Bone marrow (tissue), 2 donors: ENCODE measurements at places on chromosomes 11 and 22.

- no peak for DNase-seq
Measured at GRCh38 chr22:45344334-45344733, 34.6 kb downstream of the FAM118A start.

DNA sequence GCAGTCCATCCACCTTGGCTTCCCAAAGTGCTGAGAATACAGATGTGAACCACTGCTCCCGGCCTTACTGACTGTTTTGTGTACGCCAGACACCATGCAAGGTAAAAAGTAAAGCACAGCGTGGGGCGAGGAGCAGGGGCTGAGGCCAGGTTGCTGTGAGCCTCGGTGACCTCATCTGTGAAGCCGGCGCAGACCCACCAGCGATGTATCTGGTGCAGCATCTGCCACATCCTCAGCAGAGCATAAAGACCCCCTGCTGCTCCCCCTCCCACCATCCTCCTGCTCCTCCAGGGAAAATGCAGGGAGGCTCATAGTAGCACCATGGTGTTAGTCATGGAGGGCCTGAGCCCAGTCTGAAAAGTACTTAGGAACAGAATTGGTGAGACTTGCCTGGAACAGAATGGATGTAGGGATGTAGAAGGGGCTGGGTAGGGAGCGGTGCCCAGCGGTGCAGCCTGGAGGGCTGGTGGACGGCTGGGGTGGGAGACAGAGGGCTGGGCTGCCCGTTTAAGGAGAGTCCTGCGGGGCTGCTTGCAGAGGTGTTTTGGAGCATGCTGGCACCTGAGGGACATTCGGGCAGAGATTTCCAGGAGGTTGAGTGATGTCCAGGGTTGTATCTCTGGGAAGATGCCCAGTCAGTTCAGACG lies 462.4 kb downstream of the BRD1 start:
- no peak for DNase-seq

DNA sequence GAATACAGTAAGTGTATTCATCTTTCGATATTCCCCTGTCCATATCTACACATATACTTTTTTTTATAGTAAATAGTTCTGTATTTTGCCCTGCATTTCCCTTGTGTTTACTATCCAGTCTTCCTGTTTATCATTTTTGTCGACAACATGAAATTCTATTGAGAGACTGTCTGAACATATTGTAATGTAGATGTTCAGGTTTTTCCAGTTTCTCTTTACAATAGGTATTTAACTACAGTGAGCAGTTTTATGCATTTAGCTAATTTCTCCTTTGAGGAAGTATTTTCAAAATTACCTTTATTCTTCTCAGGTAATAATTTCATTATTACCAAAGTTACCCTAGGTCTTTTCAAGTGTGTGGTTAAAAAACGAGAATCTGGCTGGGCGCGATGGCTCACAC lies 16.7 kb downstream of the PIK3IP1 start:
- DNase-seq = no peak

DNA sequence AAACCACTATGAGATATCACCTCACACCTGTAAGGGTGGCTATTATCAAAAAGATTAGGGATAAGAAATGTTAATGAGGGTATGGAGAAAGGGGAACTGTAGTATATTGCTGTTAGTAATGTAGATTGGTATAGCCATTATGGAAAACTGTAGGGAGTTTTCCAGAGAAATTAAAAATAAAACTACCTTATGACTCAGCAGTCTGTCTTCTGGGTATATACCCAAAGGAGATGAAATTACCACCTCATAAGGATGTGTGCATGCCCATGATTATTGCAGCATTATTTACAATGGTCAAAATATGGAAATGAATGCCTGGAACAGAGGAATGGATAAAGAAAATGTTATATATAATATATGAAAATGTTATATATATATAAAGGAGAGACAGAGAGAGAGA lies 303.8 kb downstream of the METTL15 start:
- DNase-seq = no peak

- no peak for DNase-seq
Measured at GRCh38 chr11:107646783-107647182, 55.8 kb downstream of the ELMOD1 start.

DNA sequence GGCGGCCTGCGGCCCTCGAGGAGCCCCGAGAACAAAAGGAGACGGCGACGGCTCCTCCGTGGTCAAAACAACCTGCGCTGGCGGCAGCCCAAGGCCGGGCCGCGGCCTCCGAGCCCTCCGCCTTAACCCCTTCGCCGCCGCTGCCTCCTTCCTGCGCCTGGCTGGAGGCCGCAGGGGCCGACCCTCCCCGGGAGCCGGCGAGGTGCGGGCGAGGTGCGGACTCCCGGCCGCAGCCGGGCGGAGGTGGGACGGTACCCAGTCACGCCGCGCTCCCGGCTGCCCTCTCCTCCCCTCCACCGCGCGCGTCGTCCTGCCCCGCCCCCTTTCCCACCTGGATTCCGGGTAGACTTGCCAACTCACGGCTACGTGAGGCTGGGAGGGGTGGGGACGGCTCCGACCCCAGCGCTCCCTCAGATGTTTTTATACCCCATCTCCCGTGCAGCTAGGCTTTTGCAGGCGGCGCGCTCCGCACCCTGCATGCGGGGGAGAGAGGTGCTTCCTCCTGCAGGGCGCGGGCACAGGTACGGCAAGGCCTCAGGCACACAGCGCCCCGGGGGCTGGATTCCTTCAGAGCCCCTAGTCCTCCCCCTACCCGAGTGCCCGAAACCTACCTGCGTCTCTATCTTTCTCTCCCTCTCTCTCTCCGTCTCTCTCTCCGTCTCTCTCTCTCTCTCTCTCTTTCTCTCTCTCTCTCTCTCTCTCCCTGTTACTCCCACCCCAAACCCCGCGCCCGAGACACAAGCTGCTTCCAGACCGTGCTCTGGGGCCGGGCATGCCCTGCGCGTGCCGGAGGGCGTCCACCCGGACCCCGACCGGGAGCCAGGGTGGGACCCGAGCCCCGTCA lies 2.0 kb downstream of the PDGFB start:
- no peak for DNase-seq

GRCh38 chr11:128331317-128331716 lies 256.0 kb downstream of the ETS1 start:
- no peak for DNase-seq

- no peak for DNase-seq
Measured at GRCh38 chr11:40513281-40513680, 946.2 kb downstream of the LRRC4C start.

DNA sequence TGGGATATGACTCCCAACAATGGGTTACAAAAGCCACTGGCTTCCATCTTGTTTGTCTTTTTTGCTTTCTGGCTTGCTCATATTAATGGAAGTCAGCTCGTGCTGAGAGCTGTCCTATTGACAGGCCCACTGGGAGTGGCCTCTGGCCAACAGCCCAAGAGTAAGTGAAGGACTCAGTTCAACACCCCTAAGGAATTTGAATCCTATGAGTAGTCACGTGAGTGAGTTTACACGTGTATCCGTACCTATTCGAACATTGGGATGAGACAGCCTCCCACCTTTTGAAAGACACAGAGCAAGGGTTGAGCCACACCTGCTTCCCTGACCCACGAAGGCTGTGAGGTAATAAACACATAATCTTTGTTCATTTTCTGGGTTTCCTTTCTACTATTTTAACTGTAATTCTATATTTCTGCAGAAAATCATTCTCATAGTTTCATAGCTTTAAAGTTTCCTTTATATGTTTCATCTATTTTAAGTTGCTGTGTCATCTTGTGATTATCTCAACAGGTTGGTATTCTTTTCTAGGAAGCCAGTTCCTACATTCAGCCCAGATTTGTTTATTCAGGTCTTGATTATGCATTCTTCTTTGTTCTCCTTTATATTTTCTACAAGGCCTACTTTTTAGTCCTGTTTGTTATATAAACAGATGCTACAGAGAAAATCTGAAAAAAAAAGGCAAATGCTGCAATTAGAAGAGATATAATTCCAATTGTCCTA lies 802.3 kb downstream of the CNTN5 start:
- DNase-seq = no peak

GRCh38 chr11:38446336-38446735 lies 1848.3 kb upstream of the RAG2 start:
- no peak for DNase-seq

DNA sequence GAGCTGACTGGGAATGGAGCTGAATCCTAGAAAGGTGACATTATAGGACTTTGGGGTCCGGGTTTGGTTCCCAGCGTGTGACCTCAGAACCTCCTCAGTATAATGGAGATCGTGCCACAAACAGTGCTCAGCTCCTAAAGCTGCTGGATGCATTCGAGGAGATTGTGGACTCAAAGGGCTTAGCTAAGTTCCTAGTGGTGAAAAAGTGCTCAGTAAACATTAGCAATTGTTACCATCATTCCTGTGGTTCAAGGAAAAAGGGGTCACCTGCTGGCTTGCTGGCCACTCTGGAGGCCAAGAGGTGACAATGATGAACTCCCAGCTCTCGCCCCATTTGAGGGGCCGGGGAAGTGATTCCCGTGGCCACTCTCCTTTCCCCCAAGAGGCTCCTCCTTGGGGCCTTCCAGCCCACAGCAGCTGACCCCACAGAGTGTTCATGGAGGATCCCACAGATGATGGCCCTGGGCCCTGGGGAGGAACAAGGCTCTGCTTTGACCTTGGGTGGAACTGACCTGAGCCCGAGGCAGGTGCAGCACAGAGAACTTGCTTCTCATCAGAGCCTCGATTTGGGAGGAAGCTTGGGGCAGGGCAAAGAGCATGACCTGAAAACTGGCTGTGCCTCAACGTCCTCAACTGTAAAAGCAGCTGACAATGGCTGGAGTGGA lies 40.1 kb downstream of the TRIM29 start:
- DNase-seq = no peak

DNA sequence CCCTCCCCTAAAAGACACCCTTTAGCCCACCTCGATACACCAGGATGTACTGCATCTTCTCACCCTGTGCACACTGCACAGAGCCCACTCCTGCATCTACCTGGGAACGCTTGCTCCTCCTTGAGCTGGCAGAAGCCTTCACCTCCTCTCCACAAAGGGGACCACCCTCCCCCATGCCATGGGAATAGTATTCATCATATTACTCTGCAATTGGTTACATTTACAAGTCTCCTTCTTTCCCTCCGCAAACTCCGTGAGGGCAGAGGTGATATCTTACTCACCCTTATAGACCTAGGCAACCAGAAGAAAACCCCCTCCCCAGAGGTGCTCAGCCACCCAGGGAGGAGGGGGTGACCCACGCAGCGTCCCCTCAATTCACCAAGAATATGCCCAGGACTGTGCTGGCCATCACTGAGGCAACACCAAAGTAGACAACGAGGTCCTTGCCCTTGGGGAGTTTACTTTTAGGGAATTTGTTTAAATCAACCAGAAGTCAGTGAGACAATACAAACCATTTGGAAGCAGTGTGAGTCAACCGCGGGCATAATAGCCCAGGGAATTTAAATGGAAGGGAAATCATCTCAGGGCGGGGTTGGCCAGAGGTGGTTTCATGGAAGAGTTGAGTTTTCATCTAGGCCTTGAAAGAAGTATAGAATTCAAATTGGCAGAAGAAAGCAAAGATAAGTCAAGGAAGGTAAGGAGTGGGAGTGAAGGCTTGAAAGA lies 214.5 kb downstream of the BARX2 start:
- DNase-seq = no peak

- no peak for DNase-seq
Measured at GRCh38 chr11:131640320-131640719, 269.9 kb downstream of the NTM start.

GRCh38 chr11:43997022-43997660 lies 50.6 kb upstream of the ACCSL start:
- DNase-seq = no peak

DNA sequence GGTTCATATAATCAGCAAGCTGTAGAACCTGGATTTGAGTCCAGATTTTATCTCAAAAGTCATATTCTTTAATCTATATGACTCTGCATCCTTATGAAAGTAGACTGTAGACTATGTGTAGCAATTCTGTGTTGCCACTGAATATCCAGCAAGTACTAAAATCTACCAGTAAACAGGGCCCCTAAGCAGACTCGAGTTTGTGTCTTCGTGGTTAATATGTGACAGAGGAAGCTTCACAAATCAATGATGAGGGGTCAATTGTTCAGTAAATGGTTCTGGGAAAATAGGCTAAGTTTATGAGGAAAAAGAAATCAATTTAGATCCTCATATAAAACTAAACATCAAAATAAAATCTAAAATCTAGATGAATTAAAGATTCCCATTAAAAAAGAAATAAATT lies 648.5 kb upstream of the KIRREL3 start:
- DNase-seq = no peak

- no peak for DNase-seq
Measured at GRCh38 chr22:36541831-36542411, 13.0 kb upstream of the EIF3D start.

GRCh38 chr11:95799546-95799945 lies 9.2 kb downstream of the CEP57 start:
- DNase-seq = no peak

GRCh38 chr11:113806406-113806805 lies 26.8 kb downstream of the CLDN25 start:
- DNase-seq = no peak

GRCh38 chr22:39955675-39956074 lies 4.5 kb upstream of the TMA7B start:
- no peak for DNase-seq

DNA sequence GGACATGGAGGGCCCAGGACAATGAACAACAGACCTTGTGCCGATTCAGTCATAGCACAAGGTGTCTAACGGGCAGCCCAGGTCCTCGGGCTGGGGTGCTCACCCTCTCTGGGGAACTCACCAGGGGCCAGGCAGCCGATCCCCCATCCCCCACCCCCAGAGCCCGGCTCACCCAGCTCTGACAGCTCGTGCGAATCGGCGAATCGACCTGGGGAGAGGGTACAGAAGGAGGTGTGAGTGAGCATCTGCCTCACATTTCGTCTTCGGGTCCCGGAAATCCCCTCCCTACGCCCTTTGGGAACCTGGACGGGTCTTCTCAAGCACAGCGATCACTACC lies 423 bp downstream of the PEX16 start:
- no peak for DNase-seq

- DNase-seq = peak; percentile 3
Measured at GRCh38 chr11:94574193-94574961, 7.2 kb downstream of the PIWIL4 start.

GRCh38 chr11:8087185-8087584 lies 6.2 kb downstream of the TUB start:
- DNase-seq = no peak

DNA sequence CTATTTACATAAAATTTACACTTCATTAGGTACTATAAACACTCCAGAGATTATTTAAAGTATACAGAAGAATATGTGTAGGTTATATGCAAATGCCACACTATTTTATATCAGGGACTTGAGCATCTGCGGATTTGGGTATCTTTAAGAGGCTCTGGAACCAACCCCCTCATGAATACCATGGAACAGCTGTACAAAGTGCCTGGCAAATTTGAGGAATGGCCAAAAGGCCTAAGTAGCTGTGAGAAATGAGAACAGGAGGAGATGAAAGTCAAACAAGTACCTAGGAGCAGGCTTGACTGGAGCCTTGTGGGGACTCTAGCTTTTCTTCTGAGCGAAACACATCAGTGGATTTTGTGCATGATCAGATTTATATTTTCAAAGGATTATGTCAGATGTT lies 149.3 kb downstream of the RBFOX2 start:
- DNase-seq = no peak

DNA sequence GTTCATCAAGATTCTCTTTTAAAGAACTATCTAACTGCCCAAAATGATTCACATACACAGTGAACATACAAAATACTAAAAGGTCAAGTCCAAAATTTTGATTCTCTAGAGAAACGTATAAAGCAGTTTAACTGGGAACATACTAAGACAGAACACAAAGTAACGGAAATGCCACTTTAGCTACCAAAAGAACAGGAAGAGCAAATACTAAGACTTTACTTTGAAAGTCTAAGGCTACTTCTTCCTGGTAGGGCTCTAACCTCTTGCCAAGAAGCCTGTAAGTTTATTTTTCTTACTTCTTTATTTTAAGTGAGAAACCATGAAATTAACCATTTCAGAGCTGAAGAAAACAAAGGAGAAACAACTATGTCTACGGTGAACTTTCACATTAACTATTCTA lies 6.2 kb downstream of the PICALM start:
- DNase-seq = peak; percentile 14
